ENCODE measurements at places on chromosomes 6 and 20.

GRCh38 chr6:81763968-81764367 lies 11.5 kb upstream of the TENT5A start:
- no peak for DNase-seq

DNA sequence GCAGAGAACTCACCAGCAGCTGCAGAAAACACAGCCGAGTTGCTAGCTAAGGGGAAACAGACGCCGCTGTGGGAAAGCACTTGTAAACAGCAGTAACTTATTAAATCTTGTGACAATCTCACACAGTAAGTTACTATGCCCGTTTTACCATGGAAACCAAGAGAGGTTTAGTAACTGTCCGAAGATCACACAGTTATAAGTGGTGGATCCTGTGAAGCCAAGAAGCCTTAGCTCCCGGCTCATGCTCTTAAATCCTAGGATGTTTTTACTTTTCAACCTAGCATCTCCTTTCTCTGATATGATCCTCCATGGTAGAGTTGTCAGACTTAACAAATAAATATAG lies 1.5 kb upstream of the SULF2 start:
- DNase-seq = no peak

GRCh38 chr6:166565084-166565967 lies 21.2 kb downstream of the RAMACL start:
- DNase-seq = no peak

DNA sequence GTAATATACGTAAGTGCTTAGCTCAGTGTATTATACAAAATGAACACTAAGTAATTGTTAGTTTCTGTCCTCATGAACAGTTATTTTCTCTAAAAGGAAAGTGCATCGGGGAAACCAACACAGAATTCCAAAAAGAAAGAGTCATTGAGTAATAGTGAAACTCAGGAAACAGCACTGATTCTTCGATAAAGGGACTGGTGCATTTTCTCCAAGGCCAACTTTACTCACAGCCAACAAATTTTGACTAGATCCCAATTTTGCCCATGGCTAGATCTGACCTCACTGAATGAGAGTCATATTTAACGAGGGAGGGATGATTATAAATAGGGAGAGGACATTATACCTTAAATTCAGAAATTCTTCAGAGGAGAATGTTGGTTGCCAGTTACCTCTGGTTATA lies 390.9 kb upstream of the NRSN1 start:
- no peak for DNase-seq

GRCh38 chr6:79833264-79833963 lies 113.9 kb downstream of the ELOVL4 start:
- no peak for DNase-seq

DNA sequence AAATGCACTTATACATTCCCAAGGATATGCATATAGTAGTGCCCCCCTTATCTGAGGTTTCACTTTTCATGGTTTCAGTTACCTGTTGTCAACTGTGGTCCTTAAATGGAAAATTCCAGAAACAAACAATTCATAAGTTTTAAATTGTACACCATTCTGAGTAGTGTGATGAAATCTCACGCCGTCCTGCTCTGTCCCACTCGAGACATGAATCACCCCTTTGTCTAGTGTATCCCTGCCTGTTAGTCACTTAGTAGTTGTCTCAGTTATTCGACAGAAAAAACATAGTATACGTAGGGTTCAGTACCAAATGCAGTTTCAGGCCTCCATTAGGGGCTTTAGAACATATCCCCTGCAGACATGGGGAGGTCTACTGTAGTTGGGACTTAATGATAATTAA lies 57.0 kb downstream of the MAP1LC3A start:
- DNase-seq = no peak

DNA sequence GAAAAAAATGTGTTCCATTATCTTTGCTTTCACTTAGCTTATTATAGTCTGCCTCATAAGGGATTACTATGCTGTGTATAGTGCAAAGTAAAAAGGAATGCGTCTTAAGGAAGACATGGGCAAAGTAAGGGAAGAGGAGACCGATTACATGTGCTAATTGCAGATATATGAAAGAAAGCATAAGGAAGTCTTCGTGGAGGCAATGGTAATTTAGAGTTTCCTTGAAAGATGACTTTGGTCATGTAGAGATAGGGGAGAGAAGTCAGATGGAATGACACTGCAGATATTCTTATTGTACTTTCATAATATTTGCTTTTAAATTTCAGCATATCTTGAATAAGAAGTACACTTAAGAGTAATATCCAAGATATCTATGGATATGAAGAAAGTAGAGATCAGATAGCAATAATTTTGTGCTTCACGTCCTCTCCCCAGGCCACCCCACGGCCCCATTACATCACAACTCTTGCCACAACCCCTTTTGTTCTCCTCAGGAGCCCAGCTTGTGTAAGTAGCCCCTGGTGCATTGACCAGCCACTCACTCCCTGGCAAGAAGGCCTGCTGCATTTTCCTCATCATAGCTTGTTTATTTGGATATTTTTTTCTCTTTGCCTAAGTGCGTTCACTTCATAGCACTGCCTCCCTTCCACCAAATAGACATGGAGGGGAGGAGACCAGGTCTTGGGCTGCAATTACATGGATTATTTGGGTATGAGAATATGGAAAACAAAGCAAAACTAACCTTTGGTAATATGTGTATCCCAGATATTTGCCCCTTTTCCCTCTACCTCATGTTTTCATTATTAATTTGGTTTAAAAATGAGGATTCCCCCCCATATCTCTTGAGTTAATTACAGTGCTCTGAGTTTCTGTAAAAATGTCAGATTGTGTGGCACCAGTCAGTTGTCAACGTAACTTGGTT lies 30.7 kb upstream of the COL10A1 start:
- no peak for DNase-seq

GRCh38 chr6:162934844-162935243 lies 207.1 kb downstream of the PACRG start:
- no peak for DNase-seq

- no peak for DNase-seq
Measured at GRCh38 chr20:47220161-47220582, 136.3 kb downstream of the ZMYND8 start.

DNA sequence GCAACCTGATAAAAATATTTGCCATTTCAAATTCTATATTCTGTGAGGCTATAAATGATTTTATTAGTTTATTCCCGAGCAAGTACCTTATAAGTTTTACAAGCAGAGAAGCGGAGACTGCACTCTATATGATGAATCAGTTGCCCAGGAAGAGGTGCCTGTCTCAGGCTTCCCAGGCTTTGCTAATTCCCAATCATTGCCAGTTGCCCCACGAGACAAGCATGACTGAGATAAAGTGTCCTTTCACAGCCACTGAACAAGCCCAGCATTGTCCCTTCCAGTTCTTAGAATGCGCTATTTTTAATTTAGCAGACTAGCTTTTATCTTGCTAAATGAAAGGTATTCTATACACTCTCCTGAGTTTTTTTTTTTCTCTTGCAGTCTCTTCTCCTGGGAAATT lies 260.7 kb downstream of the ALDH8A1 start:
- DNase-seq = no peak

DNA sequence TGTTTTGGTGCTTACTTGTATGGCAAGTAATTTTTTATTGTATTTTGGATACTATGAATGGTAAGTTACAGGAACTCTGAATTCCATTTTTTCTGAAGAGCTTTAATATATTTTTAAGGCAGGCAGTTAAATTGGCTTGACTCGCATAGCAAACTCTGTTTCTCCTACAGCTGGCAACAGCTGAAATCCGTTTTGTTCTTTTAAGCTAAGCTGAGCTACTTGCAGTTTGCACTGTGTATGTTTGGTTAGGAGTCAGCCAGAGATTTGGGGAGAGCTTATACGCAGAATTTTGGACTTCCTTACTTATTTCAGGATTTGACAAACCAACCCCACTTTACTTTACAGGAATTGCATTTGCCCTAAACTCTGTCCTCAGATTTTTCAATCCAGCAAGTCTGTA lies 179.1 kb downstream of the COL19A1 start:
- no peak for DNase-seq

GRCh38 chr6:129936329-129937165 lies 75.4 kb upstream of the TMEM244 start:
- peak; percentile 10 for DNase-seq

GRCh38 chr6:80319196-80319595 lies 212.7 kb downstream of the BCKDHB start:
- DNase-seq = no peak

- no peak for DNase-seq
Measured at GRCh38 chr6:31010393-31011060, at the start of gene MUC22. Gene MUC22, plus strand, starts transcription at chr6:31010474. Its CDS starts 233 bp downstream, at chr6:31010707.

- DNase-seq = no peak
Measured at GRCh38 chr6:90478278-90478677, 108.6 kb downstream of the MAP3K7 start.

GRCh38 chr6:47524136-47524845 lies 46.7 kb downstream of the CD2AP start:
- DNase-seq = no peak

DNA sequence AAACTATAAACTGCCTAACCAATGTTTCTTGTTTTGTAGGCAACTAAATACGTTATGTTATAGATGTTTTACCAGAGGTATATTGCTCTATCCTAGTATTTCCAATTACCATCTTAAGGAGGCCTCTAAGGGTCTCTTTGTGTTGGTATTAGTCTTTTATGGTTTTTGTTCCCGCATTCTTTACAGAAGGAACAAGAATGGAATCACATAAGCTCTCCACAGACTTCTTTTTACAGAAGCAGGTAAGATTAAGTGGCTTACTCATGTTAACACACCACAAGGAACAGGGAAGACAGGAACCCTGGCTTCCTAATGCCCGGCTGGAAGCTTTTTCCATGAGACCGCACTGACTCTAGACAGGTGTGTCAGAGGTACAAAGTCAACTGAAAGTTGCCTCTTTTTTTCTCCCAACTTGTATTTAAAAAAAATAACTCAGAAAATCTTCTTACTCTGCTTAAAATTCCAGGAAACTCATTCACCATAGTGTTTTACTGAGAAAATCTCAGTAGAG lies 55.1 kb downstream of the FKBP5 start:
- no peak for DNase-seq

DNA sequence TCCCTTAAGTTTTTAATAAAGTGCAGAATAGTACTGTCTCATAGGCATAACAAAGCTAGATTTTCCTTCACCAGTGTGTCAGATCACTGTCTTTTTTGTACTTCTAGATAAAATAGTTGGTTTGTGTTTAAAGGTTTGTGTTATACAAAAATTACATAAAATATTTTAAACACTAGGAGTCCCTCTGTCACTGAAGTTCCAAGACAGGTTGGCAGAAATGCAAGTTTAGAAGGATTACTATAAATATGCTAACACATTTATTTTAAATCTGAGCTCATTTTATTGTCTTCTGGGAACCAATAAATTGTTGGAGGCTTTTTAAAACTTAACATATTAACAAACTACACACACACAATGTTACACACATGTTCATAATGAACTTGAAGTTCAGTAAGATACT lies 30.8 kb upstream of the RUNX2 start:
- no peak for DNase-seq

- DNase-seq = no peak
Measured at GRCh38 chr6:160031442-160031841, 62.6 kb downstream of the IGF2R start.

- peak; percentile 35 for DNase-seq
Measured at GRCh38 chr6:148790817-148791216, 44.0 kb downstream of the UST start.

Data from GM06990 (cell line).